Neural crest cell (in vitro differentiated cells): ENCODE measurements at places on chromosomes 13 and 19.

DNA sequence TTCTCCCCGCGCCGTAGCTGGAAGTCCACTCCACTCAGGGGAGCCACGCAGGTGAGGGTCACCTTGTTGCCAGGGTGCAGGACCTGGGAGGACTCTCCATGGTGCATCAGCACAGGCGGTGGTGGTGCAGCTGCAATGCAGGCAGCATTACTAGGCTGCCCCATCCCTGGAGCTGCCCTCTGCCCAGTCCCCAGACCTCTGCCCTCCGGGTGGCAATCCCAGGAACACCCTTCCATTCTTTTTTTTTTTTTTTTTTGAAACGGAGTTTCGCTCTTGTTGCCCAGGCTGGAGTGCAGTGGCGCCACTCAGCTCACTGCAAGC, 1.8 kb downstream of the A1BG start:
- no peak for DNase-seq

- no peak for DNase-seq
These were observed 24.0 kb downstream of the UQCRFS1 start for GRCh38 chr19:29189033-29189360.

DNA sequence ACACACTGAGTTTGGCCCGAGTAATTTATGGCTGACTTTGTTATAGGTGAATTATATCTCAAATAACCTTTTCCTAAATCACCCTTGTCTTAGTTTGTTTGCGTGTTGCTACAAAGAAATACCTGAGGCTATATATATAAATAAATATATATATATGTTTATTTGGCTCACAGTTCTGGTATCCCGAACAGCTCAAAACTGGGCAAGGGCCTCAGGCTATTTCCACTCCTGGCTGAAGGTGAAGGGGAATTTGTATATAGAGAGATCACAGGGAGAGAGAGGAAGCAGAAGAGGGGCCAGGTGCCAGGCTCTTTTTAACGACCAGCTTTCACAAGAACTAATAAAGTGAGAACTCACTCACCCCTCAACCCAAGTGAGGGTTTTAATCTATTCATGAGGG, 159.9 kb upstream of the STARD13 start:
- no peak for DNase-seq

DNA sequence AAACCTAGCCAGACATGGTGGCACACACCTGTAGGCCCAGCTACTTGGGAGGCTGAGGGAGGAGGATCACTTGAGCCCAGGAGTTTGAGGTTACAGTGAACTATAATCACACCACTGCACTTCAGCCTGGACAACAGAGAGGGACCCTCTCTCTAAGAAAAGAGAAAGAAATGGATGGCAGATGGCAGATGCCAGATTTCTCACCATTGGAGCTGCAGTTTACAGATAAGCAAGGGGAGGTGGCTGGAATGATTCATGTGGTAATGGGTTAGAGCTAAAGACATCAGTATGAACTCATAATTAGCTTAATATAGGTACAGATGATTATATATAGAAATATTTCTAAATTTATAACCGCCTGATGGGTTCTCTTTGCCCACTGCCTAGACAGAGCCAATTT, 80.1 kb upstream of the IPO5 start:
- no peak for DNase-seq

GRCh38 chr19:29040951-29041350, 172.0 kb downstream of the UQCRFS1 start:
- no peak for DNase-seq

- DNase-seq, result no peak
These were observed 3.0 kb upstream of the PGLYRP1 start for GRCh38 chr19:46025835-46026234.

DNA sequence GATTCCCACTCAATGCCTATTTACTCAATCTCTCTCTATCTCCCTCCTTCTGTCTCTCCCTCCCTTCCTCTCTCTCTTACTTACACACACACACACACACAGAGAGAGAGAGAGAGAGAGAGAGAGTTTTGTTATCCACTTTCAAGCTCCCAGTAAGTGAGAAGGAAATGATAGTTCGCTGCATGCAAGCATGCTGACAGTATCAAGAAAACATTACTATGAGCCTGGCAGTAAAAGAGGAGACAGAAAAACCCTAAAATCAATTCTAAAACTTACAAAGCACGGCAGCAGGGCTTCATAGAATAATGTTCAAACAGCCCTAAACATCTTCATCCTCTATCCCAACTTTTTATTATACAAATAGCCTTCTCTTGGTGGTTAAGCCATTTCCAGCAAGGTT, 171.9 kb downstream of the FOXO1 start:
- DNase-seq, result no peak

DNA sequence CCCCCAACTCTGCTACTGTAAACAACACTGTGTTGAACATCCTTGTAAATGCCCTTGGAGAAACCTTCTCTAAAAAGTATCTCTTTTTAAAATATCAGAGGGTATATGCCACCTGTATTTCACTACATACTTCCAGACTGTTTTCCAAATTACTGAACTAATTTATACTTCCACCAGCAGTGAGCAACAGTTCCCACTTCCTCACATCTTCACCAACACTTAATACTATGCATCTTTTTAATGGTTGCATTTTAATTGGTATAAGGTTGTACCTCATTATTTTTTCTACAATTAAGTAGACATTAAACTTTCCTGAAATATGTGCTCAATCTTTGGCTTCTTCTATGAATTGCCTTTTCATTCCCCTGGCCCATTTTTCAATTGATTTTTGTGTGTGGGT, 21.8 kb downstream of the CLEC4M start:
- DNase-seq, result no peak

DNA sequence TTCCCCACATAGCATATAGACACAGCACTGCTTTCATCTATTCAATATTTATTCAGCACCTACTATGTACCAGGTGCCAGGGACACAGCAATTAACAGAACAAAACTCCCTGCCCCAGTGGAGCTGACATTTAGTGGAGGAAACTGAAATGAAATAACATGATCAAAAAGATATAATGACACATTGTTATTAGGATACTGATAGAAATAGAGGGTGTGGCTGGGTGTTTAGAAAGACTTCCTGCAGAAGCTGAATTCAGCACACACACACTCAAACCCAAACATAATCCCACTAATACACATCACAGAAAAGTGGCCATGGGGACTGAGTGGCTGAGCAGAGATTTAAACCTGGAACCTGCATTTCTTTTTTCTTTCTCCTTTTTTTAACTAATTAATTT, 3.8 kb upstream of the CDC37 start:
- DNase-seq, result no peak

- DNase-seq, result no peak
These were observed 835.0 kb upstream of the PCDH20 start for GRCh38 chr13:62250501-62251201.

DNA sequence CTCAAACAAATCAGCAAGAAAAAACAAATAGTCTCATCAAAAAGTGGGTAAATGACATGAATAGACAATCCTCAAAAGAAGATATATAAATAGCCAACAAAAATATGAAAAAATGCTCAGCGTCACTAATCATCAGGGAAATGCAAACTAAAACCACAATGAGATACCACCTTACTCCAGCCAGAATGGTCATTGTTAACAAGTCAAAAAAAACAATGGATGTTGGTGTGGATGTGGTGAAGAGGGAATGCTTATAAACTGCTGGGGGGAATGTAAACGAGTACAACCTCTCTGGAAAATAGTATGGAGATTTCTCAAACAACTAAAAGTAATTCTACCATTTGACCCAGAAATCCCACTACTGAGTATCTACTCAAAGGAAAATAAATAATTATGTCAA, 239.2 kb upstream of the RFC3 start:
- no peak for DNase-seq

- peak; percentile 48 for DNase-seq
These were observed 64.3 kb downstream of the SPRY2 start for GRCh38 chr13:80276371-80277289.

GRCh38 chr13:49342454-49342853, 94.7 kb downstream of the CDADC1 start:
- no peak for DNase-seq

GRCh38 chr13:20779405-20779804, 5.6 kb upstream of the EEF1AKMT1 start:
- no peak for DNase-seq

DNA sequence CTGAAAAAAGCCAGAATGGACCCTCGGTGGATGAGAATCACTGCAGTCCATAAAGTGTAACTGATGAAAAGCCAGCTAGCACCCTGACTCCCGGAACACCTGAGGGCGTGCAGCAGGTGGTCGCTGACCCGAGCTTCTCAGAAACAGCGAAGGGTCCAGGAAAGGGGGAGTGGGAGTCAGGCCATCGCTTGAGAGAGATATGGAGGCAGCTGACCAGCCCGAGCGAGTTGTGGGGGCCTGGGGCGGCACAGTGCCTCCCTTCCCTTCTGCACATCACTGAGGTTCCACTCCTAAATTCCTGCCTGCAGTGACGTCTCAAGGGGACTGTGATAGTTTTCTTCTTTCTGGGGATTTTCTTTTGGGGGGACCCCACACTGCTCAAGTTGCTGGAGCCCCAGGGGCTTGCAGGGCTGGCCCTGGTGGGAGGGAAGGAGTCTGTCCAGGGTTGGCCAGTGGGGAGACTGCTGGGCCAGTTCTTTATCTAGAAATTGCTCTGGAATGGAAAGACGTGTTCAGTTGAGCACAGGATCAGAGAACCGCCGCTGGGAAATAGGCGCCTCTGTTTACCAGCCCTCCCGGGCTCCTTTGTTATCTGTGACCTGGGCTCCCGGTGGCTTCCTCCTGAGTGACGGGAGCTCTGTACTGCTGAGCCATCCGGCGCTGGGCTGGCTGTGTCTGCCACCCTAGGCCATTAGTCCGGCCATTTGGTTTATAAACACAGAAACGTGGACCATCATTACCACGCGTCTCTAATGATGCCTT, 71.3 kb downstream of the RAB20 start:
- no peak for DNase-seq
